ENCODE measurements at places on chromosomes 5 and 9.
A peak's percentile ranks its signal among the peaks of the same experiment; 100 is the strongest.

- DNase-seq, result no peak
Measured at GRCh38 chr5:6048746-6049145, 329.6 kb downstream of the MED10 start.

DNA sequence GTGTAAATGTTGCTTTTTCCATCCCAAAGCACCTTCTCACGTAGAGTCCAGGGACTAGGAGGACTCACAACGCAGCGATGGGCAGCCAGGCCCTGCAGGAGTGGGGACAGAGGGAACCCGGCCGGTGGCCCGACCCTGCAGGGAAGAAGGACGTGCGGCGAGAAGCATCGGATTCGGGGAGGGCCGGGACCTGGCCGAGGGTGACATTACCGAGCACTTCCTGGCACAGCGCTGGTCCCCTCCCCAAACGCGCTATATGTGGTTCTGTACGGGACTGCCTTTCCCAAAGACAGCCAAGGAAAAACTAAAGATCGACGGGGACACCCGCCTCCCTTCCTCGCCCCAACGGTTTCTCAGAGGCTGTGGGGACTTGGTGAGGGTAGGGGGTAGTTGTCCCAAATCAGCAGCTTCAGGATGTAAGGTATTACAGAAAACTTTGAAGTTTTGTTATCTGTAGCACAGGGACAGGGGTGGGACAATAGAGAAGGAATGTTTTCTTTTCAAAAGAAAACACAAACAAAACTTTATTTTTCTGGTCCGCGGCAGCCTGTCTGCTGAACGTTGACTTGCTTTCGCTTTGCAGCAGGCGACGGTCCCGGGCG lies 887 bp upstream of the MAP3K1 start:
- peak; percentile 66 for DNase-seq

GRCh38 chr9:4812858-4813257 lies 20.1 kb downstream of the RCL1 start:
- DNase-seq, result no peak

DNA sequence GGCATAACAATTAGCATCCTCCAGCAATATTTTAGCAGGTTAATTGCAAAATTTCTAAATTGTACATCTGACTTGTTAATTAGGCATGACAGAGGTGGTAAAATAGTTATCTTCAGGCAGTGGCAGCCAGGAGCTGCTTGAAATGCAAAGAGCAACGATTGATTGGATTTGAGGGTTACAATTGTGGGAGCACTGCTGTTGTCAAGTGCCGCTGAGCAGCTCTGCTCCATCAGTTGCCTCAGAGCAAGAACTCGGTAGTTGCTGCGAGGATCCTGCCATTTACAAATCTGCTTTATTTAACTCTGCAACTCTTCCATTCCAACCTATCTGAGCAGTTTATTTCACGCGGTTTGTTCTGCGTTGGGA lies 12.6 kb downstream of the PBX3 start:
- no peak for DNase-seq

GRCh38 chr5:132556763-132557477 lies at the start of gene RAD50:
Gene RAD50, plus strand, starts transcription at chr5:132556977. Its CDS starts 348 bp downstream, at chr5:132557325.
- DNase-seq, result peak; percentile 82

DNA sequence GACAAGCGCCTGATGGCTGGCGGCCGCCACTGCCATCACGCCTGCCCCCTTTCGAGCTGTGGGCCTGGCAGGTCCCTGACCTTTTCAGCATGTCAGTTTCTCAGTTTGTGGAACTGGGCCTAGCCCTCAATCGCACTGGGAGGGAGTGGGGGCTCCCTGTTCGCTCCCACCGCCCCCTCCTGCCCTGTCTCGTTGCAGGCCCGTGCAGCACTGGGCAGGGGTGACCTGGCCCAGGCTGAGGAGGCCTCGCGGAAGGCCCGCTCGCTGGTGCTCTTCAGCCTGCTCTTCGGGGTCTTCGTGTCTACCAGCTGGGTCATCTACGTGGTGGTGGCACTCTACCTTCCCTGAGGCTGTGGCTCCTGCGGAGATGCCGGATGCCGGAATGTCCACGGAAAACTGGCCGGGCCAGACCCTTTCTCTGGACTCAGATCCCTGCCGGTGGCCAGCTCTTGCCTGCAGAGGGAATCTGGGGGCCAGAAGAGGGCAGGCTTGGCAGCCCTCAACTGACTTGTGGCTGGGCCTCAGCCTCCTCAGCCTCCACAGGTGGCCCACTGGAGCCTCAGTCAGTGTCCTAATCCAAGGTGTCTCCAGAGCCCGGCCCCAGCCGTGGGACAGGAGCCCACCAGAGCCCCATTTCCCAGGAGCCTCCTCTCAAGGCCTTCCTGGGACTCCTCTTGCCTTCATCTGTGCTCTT lies 12.7 kb downstream of the PRRT1B start:
- DNase-seq, result no peak

DNA sequence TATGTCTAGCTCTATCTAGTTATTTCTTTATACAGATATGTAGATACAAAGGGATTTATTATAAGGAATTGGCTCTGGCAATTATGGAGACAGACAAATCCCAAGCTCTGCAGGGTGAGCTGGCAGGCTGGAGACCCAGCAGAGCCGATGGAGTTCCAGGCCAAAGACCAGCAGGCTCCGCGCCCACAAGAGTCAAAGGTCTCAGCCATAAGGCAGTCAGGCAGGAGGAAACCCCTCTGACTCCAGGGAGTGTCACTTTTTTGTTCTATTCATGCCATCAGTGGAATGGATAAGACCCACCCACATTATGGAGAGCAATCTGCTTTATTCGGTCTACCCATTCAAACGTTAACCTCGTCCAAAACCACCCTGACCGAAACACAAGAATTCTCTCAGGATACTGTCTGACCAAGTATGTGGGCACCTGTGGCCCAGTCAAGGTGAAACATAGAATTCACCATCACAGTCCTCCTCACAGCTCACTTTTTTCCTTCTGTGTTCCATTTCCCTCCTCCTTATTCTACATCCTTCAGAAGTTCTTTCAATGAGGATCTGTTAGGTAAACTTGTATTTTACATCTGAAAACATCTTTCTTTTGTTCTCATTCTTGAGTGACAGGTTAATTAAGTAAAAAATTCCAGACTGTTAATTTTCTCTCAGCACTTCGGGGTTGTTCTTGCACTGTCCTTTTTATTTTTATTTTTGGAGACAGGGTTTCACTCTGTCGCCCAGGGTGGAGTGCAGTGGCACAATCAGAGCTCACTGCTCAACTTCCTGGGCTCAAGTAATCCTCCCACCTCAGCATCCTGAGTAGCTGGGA lies 21.2 kb downstream of the RNF130 start:
- DNase-seq, result no peak

GRCh38 chr5:42832060-42832459 lies 20.4 kb upstream of the SELENOP start:
- DNase-seq, result no peak
